ENCODE measurements at places on chromosomes 12 and 14.
A peak's percentile ranks its signal among the peaks of the same experiment; 100 is the strongest.

- DNase-seq = no peak
These were observed 68.7 kb downstream of the EID3 start for GRCh38 chr12:104372061-104372720.

DNA sequence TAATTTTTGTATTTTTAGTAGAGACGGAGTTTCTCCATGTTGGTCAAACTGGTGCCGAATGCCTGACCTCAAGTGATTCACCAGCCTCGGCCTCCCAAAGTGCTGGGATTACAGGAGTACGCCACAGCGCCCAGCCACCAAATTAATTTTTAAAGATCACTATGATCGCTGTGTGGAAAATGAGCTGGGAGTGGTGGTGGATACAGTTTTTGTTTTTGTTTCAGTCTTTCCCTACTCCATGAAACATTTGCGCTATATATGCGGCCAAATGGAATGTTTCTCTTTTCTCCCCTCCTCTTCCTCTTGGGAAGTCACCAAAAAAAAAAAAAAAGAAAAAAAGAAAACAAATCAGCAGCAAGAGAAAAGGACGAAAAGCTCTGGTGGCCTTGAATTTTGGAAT, 20.8 kb upstream of the P2RX4 start:
- DNase-seq = no peak

- no peak for DNase-seq
These were observed 1042.2 kb downstream of the BCL11B start for GRCh38 chr14:98229656-98230366.

DNA sequence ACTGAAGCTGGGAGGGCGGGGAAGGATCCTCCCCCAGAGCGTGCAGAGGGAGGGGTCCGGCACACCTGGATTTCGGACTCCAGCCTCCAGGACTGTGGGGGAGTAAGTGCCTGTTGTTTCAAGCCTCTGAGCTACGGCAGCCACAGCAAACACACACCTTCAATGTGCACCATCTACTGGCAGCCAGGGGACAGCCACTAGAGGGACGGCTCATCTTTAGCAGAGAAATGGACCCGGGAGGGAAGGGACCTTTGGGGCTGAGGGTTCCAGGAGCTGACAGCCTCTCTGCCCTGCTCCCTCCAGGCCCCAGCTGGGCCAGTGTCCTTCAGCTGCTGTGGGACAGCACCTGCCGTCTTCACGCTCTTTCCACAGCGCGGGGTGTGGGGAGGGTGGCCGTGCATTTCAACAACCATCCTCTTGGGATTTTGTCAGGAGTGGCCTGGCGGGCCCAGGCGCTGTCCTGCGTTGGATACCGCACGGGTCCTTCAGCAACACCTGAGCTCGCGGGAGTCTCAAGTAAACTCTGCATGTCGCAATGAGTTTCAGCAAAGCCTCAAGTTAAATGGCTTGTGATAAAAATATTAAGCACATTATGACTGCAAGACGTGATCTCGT, 209.2 kb upstream of the C14orf180 start:
- no peak for DNase-seq

GRCh38 chr12:46131732-46132469, 136.9 kb downstream of the SLC38A1 start:
- DNase-seq = no peak

- DNase-seq = no peak
These were observed 18.5 kb downstream of the RHOF start for GRCh38 chr12:121774968-121775474.

DNA sequence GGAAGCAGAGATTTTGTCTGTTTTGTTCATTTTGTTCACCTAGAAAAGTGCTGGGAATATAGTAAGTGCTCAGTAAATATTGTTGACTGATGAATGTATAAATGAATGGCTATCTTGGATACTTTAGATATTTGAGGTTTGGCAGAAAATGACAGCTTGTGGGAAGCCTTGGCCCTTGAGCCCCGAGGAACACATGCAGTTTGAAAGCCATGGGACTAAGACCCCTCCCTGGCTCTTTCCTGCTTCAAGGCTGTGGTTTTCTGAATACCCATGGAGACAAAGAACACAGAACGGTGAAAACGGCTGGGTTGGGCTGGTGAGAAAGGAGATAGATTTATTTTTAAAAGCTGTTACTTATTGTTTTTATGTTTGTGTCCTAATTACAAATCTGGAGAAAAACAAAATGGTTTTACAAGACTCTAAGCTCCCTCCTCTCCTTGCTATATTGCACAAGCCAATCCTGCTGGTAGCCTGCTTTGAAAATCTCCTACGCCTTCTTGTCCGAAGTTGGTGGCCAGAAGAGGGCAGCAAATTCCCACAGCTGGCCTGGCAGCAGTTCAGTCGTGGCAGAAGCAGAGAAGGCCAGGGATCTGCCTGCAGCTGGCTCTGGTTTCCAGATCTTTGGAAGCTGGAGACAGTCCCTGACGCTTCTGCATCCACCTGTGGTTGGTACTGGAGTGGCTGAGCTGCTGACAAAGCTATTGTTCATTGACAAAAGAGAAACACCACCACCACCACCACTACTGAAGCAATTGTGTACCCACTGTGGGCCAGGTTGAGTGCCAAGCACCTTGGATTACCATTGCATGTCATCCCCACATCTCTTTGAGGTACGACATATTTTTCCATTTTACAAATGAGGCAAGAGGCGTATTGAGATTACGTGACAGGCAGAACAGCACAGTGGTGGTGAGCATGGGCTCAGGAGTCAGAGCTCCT, 5.2 kb upstream of the KRT85 start:
- peak; percentile 81 for DNase-seq

- no peak for DNase-seq
These were observed at the start of gene CARMIL3 for GRCh38 chr14:24051789-24052655. TSS of gene CARMIL3 (plus strand) at chr14:24052009. CDS start at chr14:24052154, 145 bp downstream.

- no peak for DNase-seq
These were observed 4.4 kb upstream of the KCNK10 start for GRCh38 chr14:88327497-88327896.

- no peak for DNase-seq
These were observed 11.2 kb upstream of the TCP11L2 start for GRCh38 chr12:106291342-106291741.

DNA sequence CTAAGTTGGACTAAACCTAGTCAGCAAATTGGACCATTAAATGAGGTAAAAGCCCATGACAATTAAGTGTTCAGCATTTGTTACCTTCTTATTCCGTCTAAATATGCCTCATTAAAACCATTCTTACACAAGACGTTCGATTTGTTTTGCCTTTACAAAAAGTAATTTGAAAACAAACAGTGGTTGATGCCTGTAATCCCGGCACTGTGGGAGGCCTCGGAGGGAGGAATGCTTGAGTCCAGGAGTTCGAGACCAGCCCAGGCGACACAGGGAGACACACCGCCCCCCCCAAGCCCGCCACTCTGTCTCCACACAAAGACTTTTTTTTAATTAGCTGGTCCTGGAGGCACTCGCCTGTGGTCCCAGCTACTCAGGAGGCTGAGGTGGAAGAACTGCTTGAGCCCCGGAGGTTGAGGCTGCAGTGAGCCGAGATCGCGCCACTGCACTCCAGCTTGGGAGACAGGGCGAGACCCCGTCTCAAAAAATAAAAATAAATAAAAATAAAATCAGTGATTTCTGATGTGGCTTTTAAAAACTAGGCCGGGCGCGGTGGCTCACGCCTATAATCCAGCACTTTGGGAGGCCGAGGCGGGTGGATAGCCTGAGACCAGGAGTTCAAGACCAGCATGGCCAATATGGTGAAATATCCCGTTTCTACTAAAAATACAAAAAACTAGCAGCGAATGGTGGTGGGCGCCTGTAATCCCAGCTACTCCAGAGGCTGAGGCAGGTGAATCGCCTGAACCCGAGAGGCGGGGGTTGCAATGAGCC, 856 bp upstream of the EIF4B start:
- no peak for DNase-seq

DNA sequence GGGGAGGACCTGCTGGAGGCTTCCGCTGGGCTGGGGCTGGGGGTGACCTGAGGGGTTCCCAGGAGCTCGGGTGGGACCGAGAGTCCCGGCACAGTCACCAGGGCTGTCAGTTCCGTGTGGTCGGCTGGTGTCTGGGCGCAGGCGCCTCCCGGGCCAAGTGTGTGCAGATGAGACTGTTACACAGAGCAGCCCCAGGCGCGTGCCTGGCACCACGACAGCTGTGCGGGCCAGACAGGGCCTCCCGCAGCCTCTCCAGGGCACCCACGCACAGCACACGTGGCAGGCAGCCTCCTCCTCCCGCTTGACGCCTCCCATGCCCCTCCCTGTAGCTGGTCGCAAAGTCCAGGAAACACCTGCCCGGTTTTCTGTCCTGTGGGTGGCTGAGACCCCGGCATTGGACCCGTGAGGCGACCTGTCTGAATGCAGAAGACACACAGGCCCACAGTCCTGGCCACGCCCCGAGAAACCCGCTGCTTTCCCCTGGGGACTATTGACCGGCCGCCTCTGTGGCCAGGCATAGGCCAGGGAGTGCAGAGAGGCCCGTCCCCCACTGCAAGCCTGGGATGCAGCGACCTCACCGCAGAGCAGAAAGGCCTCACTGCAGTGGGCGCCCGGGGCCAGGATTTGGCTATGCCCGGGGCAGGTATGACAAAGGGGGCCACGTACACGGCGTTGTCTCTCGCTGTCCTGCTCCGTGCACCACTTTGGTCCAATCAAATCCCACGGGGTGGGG, 12.1 kb upstream of the GALNT9 start:
- no peak for DNase-seq
